ENCODE measurements at places on chromosomes 2 and 18.

GRCh38 chr2:197028230-197028629 is 101.7 kb upstream of the PGAP1 start:
- no peak for DNase-seq

GRCh38 chr2:239569401-239570090 is 168.7 kb upstream of the HDAC4 start:
- no peak for DNase-seq

DNA sequence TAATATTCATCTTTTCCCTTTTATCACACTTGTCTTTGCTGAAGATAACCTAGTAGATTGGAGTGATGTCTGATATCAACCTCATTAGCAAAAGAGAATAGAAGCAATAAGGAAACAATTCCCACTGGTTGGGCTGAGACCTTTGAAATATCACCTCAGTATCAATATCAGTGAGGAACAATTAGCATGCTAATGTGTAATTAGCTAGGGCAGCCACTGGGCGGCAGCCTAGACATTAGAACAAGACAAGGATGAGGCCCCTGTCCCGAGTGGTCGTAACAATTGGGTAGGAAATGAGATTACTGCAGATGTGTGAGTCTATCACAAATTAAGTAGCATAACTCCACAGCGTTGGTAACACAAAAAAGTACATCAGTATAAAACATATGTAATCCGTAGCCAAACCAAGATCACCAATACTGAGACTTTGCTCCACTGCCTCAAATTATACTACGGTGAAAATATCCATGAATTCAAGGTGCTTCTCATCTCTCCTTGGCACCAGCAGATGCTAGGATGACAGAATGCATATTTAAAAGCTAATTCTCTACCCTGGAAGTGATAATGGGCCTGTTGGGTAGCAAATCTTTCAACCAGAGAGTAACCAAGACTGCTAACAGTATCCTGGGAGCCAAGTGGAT is 99.1 kb downstream of the ALPK2 start:
- DNase-seq = peak; percentile 37

GRCh38 chr2:1795261-1796231 is 51.2 kb upstream of the PXDN start:
- no peak for DNase-seq

GRCh38 chr2:215755641-215756345 is 257.6 kb downstream of the MREG start:
- DNase-seq = no peak

DNA sequence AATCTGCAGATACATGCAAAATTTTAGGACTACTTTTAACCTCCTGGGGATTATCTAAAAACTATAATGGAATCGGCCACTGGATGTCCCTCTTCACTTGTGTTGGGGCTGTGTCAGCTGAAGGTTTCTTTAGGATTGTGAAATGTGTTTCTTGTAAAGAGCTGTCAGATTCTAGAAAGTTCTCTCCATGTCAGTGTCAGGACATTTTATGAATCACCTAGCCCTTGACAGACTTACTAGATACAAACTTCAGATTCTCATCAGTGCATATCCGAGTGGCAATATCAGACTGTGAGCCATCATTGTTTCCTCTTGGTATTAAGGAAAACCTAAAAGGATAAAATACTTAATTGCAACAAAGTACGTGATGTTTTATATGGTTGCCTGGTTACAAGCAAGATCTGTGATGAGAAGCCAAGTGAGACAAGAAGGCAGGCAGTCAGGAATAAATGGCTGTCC is 107.3 kb downstream of the CPS1 start:
- no peak for DNase-seq

- no peak for DNase-seq
Measured at GRCh38 chr18:27723168-27723567, 453.8 kb downstream of the CDH2 start.

DNA sequence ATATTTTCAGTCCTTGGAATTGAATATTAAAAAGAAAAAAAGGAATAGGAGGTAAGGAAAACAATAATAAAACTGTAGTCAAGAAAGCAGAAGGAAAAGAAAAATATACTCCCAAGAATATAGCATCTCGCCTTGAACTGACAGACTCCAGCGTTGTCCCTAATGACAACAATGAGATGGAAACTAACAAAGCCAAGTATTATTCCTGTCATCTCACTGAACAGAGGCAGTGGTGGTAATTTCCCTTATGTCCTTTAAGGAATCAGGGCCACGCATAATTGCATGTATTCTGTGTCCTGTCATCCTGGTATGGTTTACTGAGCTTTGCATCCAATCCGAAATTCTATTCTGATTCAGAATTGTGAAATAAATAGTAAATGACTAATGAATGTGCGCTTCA is 158.9 kb downstream of the LRRTM4 start:
- DNase-seq = no peak

GRCh38 chr2:27291865-27292264 is 9.6 kb downstream of the TRIM54 start:
- no peak for DNase-seq

- no peak for DNase-seq
Measured at GRCh38 chr2:18077231-18077630, 198.8 kb downstream of the KCNS3 start.

DNA sequence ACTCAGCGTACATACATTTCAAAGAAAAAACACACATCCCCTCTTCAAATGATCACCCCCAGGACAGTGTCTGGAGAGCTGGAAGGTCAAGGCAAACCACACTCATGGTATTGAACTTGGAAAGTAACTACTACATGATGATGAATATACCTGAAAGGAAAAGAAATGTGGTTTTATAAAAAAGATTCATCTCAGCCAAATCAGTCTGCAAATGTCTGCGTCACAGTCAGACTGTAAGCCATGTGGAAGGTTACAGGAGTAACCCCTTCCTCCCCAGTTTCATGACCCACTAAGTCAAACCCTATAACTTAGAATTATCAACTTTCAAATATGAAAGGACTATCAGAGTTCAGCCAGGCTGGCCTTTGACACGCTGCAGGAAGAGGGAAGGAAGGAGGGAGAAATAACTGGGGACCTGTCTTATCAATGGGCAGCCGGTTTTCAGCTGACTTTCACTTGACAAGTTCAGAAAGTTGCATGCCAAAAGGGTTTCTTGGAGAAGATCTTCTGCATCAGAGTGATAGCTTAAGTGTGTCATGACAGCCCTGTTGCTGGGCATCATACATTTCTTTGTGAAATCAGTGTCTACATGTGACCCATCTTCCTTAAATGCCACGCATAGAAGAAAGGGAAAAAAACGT is 7.0 kb upstream of the BMP10 start:
- no peak for DNase-seq

Measured in stimulated activated CD8-positive, alpha-beta memory T cell treated with anti-CD3 and anti-CD28 coated beads, Interleukin-7, amount 100 ng/mL, for 1 hour (primary cell).